SIG-M5 (cell line): ENCODE measurements at places on chromosomes 16 and 17.

- no peak for DNase-seq
Measured at GRCh38 chr17:3189961-3190360, 7.4 kb upstream of the OR1A2 start.

DNA sequence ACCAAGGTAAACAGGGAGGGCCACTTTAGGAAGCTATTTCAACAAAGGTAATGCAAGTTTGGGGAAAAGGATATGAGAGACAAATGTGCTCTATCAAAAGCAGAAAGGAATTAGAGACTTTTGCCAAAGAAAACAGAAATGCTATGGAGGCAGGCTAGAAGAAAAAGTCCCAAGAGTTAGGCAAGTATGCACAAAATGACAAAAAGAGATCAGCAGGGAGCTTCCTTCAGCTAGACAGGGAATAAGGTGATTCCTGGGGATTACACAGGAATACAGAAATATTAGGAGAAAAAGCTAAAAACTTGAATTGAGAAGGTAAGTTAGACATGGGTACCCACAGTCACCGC, 2.4 kb downstream of the FXR2 start:
- no peak for DNase-seq

DNA sequence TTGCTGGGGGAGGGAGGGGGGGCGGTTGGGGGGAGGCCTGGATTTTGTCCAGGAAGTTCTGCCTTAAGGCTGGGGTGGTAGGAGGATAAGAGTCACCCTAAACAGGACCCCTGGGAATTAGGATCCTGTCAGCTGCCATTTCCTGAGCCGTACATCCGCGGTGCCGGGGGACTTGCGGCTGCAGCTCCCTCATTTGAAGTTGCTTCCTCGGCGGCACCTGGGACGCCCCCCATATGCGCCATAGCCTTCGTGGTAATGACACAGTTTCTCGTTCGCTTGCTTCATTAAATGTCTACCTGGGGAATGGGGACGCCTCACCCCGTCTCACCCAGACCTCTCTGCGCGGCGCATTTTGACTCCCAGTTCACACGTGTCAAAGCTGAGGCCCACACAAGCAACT, 55.1 kb upstream of the PABPN1L start:
- DNase-seq = no peak

DNA sequence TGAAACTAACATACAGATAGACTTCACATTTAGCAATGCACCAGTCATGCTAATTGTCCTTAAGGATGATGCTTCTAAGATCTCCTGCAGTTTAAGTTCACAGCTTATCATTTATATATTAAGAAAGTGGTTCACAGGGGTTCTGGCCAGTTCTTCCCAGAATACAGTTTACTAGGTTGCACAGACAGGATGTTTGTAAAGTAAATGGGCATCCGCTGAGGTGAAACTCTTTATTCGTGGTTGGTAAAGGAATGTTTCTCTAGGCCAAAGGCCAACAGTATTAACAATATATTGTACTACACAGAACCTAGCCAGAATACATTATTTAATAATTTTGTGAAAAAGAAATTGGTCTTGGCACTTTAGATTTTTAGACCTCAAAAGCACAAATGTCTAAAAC, 1427.3 kb downstream of the CDH8 start:
- no peak for DNase-seq

GRCh38 chr16:82192665-82193064, 22.6 kb upstream of the MPHOSPH6 start:
- DNase-seq = peak; percentile 78

GRCh38 chr16:50642349-50642748, 38.8 kb downstream of the SNX20 start:
- DNase-seq = no peak

- DNase-seq = peak; percentile 46
Measured at GRCh38 chr16:53865494-53865863, 161.5 kb downstream of the FTO start.

- no peak for DNase-seq
Measured at GRCh38 chr17:72520665-72521303, 400.0 kb downstream of the SOX9 start.
